ENCODE measurements at places on chromosomes 7 and 10.

DNA sequence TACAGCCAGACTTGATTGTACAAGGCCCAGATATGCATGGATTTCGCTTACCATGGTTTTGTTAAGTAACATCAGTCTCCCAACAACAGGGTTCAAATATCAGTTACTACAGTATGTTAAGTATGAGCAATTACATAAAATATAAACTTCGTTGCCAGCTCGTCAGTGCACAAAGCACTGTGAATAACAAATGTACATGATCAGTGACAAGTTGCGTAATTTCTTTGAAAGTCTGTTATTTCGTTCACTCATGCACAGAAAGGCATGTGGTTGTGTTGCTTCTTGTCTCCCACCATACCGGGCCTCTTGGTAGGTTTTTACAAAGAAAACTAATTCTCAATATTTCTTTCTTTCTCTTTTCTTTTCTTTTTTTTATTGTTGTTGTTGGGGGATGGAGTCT, 12.5 kb upstream of the ZNF487 start:
- no peak for DNase-seq

DNA sequence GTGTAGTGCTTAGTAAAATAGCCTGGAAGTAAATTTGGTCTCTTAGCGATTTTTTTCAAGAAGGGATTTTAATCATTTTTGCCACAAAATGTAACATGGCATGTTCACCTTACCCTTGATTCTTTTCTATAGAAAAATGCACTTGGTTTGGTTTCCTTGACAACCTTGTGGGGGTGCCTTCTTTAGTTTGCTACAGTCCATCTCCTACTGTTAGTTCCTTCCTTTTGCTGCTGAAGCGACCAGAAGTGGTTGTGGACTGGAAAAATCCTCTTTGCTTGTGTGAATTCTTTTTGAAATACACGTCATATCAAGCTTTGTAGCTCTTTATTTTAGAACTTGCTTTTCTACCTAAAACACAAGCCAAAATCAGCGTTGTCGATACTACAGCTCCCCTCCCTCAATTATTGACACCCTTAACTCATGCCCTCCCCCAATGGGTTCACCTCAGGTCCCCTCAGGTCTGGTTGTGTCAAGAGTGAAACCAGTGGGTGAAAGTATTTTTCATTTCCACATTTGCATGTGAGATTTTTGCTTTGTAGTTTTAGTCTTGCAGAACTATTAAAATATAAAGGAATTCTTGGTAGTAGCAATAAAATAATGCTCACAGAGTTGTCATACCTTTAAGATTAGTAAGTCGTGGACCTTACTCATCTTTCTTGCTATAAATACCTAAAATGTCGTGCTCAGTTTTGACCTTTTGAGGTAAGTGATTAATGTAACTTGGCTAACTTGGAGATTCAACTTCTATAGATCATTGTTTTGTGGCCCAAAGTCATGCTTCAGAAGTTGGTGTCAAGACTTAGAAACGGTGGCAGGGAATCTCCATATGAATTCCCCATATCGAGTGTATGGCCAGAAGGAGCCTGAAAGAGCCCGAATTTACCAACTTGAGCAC, 1.5 kb downstream of the ACTR3B start:
- DNase-seq: no peak

GRCh38 chr7:1669954-1670893, at the start of gene ELFN1:
ELFN1 (plus strand) TSS chr7:1670277; CDS start chr7:1744597, 74,320 bp downstream.
- no peak for DNase-seq

DNA sequence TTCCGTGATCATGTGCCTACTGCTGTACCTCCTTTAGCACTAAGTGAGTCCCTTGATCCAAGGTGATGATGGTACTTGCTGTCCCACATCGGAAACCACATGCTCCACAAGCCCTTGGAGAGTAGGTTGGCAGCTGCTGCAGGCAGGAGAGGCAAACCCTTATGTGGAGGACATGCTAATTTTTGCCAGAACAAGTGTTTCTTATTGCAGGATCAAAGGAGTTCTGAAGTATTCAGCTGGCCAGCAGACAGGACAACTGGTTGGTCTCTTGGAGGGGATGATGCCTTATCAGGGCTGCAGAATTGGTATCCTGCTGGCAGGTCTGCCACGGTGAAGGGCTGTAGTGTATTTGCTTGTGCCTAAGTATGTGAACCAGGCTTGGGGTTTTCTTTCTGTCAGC, 36.8 kb downstream of the NACAD start:
- no peak for DNase-seq

GRCh38 chr10:112210666-112211065, 27.1 kb upstream of the GPAM start:
- DNase-seq: no peak

- no peak for DNase-seq
Measured at GRCh38 chr10:116170815-116171250, 102.2 kb downstream of the GFRA1 start.

- no peak for DNase-seq
Measured at GRCh38 chr10:4373612-4374011, 452.4 kb upstream of the AKR1E2 start.

- DNase-seq: no peak
Measured at GRCh38 chr10:11701451-11702095, 40.6 kb upstream of the ECHDC3 start.
